Choroid plexus epithelial cell (primary cell): ENCODE measurements at places on chromosomes 6 and 20.

- DNase-seq: peak; percentile 74
These were observed 456.4 kb downstream of the COL12A1 start for GRCh38 chr6:74749211-74750147.

DNA sequence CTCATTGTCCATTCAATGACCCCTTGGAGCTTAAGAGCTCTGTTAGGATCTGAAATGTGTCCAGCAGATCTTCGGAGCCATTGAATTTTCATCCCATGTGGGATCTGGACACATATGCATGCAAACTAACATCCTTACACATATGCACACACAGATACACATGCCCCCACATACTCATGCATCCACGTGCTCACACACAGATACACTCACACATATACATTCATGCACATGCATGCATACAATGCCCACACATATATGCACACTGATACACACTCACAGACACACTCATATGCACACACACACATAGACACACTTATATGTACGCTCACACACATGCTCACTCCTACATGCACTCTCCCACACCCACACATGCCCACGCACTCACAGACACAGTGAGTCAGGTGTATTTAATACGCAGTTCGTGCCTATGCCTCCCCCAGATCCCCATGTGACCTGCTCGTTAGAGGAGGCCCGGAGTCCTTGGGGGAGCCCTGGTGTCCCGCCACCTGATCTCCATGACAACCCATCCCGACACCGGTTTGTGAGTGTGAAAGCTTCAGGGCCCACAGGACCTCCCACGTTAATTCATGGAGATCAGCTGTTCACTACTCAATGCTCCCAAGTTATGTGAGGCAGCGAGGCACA lies 121.9 kb upstream of the SULF2 start:
- DNase-seq: no peak

- DNase-seq: peak; percentile 85
These were observed at the start of gene RUNX2 for GRCh38 chr6:45327956-45328522. RUNX2 (plus strand) TSS chr6:45328330; CDS start chr6:45328727, 397 bp downstream.

DNA sequence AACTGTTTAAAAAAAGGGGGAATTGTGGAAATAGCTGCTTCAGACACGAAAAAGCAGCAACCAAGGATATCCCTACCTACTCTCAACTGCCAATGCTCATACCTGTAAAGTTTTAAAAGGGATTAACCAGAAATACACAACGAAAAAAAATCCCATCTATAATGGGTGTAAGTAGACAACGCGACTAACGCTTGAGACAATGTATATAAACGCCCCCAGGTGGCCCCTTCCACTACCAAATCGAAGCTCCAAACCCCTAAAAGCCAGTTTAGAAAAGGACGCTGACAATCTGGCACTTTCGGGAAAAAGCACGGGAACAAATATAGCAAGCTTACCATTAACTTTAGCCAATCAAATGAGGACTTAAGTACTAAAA lies 94.5 kb upstream of the BTN3A2 start:
- peak; percentile 36 for DNase-seq

- no peak for DNase-seq
These were observed 215.4 kb downstream of the TSHZ2 start for GRCh38 chr20:53187392-53188068.

GRCh38 chr6:102298051-102298450 lies 904.5 kb downstream of the GRIK2 start:
- no peak for DNase-seq

DNA sequence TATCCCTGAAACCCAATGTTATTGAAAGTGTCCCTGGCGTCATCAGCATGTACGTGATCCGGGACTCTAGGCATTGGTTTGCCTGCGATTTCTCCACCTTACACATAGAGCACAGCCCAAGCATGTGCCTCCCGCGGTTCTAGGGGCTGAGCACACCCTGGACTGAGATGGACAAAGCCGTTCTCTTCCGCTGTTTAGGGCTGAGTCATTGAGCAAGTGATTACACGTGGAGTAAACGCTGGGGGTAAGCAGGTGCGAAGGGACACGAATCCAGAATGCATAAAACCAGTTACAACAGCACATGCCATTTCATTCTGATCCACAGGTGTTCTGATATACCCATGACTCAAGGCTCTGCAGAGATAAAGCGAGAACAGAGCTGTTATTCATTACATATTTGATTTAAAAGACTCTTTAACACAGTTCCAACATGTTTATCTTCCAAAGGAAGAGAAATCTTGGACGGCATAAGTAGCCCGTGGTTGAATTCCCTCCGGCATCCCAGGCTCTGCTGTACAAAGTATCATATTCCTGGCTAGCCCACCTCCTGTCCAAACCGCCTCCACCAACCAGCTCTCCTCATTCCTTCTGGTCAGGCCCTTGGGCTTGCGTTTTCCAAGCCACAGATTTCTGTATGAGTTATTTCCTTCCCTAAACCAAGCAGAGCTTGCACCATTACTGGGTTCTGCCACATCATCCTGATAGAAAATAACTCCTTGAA lies 36.1 kb upstream of the THBS2 start:
- DNase-seq: peak; percentile 57

GRCh38 chr6:7813704-7814103 lies 87.8 kb downstream of the BMP6 start:
- no peak for DNase-seq

DNA sequence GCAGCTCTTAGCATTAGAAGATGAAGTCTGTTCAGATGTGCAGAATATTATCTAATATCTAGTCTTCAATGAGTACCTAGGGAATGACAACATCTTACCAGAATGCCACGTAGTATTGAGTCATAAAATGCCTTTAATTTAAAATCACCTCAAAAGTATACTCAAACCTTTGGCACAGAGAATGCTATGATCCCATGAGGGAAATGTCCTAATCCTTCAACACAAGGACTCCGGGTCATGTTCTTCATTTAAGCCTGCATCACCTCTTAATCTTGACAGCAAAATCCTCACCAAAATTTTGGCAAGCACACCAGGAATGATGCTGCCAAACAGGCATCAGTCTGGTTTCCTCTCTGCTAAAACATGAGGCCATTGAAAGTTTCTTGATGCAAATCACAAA lies 23.6 kb upstream of the MARCKS start:
- DNase-seq: peak; percentile 33

GRCh38 chr6:39178804-39179203 lies 50.5 kb downstream of the KCNK5 start:
- DNase-seq: no peak

GRCh38 chr20:23143098-23143497 lies 57.0 kb upstream of the CD93 start:
- peak; percentile 84 for DNase-seq

DNA sequence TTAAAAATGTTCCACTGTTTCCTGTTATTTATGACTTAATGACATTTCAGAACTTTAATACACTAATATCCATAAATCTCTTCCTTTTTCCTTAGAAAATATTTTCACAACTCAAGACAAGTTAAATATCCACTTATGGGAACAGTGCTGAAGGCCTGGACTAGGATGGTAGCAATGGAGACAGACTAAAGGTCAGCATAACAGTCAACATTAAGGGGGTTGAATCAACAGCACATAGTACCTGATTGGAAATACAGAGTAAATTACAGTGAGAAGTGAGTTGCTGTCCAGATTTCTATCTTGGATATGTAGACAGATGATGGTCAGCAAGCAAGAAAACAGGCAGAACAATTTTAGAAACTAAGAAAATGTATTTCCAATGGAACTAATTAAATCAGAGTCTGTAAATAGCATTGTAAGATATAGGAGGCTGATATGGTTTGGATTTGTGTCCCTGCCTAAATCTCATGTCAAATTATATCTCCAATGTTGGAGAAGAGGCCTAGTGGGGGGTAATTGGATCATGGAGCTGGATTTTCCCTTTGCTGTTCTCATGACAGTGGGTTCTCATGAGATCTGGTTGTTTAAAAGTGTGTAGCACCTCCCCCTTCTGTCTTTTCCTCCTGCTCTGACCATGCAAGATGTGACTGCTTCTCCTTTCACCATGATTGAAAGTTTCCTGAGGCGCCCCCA lies 682.7 kb downstream of the MAFB start:
- DNase-seq: no peak

DNA sequence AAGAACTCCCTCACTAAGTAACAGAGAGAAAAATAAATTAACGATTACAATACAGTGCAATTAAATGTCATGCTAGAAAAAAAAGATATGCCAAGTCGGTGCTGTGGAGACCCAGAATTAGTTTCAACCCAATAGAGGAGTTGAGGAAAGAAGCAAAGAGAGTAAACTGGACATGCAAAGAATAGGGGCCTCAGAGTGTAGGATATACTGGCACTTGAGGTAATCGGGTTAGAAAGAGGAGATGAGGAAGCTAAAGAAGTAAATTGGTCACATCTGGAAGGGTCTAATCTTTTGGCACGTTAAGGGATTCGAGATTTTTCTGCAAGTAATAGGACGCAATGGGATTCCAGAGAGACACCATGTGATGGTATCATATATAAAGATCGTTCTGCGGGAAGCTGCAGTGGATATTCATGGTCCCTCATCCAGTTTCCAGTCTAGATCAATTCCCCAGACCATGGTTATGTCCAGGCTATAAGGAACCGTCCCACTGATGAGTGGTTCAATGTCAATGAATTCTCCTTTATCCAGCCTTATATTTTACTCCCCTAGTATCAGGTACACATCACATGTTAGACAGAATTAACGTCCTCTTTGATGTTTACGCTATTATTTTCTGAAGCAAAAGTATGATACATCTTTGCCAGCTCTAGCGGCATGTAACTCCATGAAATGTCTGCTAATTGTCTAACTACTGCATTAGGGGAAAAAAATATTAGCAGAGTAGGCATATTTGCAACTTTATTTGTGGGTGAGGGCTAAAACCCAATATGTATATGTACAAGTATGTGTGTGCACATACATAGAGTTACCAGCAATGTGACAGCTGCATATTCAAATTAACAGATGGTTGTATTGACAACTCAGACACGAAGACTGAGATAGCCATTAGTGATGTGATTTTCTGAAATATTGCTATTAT lies 1.1 kb upstream of the TBC1D32 start:
- DNase-seq: no peak

GRCh38 chr20:53866794-53867740 lies 203.3 kb downstream of the BCAS1 start:
- no peak for DNase-seq

DNA sequence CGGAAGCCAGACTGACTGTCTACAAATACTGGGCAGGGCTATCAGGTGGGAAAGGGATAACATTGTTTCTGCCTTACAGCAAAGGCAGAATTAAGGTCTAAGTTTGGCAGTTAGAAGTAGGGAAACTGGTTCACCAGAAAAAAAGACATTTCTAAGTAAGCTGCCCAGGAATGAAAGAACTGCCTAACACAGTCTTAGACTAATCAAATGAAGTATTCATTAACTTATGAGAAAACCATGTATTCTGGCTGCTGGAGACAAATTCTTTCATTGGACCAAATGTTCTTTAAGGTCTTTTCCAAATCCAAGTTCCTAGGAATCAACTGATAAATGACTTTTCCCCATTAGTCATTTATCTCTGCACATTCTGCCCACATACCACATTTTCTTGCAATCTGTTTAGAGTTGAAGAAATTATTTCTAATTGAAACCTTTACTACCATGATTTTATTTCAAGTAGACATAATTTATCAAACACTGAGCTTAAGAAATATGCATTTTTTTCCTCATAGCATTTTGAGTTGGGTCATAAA lies 120.3 kb upstream of the OGFRL1 start:
- no peak for DNase-seq

DNA sequence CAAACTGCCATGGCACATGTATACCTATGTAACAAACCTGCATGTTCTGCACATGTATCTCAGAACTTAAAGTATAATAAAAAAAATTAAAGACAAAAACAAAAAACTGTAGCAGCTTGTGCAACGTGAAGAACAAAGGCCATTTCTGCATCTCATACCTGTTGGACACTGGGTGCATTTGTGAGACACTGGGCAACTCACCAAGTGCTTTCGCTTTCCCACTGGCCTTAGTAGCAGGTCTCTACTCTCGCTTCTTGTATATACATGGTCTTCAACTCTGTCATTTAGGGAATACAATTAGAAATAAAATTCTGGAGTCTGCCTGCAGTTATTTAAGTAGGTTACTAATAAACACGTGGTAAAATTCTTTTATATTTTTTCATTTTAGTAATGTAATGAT lies 423.8 kb downstream of the CBLN4 start:
- no peak for DNase-seq

DNA sequence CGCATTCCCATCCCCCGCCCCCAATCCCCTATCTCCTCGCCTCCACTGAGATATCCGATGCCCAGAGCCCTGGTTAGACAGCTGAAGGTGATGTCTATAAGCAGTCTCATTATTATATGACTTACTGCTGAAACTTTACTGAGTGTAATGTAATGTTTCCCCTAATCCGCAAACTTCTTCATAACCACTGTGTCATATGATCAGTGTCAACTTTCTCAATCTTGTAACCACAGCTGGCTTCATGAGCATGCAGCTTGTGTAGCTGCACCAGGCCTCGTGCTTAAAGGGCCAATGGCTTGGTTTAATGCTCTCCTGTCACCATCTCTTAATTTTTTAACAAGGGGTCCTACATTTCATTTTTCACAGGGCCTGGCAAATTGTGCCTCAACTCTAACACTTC lies 8.1 kb downstream of the ASIP start:
- peak; percentile 91 for DNase-seq

DNA sequence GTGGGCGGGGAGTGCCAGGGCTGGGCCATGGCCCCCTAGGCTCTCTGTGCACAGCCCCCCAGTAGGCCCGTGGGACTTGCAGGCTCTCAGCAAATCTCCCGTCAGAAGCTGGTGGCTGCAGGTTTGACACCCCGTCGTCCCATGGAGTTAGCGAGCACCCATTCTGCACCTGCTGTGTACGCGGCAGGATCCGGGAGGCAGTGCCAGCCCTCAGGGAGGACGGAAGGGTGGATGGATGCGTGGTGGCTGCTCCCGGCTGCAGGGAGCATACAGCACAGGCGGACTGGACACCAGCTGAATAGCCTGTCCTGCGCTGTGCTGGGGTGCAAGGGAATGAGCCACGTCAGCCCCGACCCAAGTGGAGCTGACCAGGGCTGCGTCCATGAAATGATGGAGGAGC lies 32.4 kb upstream of the CHRNA4 start:
- no peak for DNase-seq

- DNase-seq: no peak
These were observed 65.3 kb upstream of the ZNF217 start for GRCh38 chr20:53658973-53659372.

GRCh38 chr20:62766071-62766450 lies 30.2 kb upstream of the MRGBP start:
- no peak for DNase-seq

DNA sequence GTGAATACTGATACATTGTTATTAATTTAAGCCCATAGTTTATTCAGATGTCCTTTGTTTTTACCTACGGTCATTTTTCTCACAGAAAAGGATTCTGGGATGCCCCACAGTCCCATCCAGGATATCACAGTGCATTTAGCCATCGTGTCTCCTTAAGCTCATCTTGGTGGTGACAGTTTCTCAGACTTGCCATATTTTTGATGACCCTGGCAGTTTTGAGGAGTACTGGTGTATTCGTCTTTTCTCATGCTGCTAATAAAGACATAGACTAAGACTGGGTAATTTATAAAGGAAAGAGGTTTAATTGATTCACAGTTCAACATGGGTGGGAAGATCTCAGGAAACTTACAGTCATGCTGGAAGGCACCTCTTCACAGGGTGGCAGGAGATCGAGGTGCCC lies 295.9 kb upstream of the CDH4 start:
- no peak for DNase-seq
